ENCODE measurements at places on chromosomes 5 and 9.

DNA sequence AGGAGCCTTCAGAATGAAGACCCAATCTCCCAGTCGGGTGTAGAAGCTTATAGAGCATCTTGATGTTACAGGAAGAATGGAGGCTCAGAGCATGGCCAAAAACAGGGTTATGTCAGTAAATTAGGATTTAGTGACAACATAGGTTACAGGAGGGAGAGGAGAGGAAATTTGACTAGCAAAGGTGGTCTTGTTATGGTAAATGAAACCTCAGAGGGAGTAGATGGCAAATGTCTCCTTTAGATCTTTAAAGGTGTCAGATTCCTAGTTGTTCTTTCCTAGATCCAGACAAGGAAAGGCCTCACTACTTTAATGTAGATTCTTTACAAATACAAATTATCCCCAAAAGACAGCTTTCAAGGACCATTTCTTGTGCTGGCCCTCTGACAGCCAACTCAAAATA is 465.0 kb downstream of the DMRTA1 start:
- DNase-seq, result no peak

- DNase-seq, result no peak
Measured at GRCh38 chr9:79969393-79970145, 397.8 kb downstream of the TLE4 start.

GRCh38 chr9:136307215-136307750 is 3.4 kb upstream of the CCDC187 start:
- no peak for DNase-seq

DNA sequence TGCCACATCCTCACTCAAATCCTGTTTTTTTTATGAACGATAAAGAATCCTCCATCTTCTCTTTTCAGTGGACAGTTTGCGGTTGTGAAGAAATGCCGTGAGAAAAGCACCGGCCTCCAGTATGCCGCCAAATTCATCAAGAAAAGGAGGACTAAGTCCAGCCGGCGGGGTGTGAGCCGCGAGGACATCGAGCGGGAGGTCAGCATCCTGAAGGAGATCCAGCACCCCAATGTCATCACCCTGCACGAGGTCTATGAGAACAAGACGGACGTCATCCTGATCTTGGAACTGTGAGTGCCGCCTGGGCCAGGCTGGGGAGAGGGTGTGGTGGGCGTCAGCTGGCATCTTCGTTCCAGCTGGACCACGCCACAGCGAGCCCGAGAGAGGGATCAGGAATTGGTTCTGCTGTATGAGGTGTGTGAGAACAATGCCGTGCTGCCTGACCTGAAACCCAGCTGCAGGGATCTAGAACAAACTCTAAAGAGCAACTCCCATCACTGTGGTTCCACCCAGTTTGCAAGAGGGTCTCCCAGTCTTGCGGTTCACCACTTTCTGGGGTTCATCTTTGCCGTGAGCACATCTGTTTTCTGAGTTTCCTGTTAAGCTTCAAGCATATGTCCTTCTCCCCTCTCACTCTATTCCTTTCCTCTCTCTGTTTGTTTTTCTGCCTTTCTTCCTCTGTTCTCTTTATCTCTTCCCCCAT is 107.4 kb downstream of the DAPK1 start:
- DNase-seq, result no peak
